ENCODE measurements at places on chromosomes 5 and 9.
A peak's percentile ranks its signal among the peaks of the same experiment; 100 is the strongest.

DNA sequence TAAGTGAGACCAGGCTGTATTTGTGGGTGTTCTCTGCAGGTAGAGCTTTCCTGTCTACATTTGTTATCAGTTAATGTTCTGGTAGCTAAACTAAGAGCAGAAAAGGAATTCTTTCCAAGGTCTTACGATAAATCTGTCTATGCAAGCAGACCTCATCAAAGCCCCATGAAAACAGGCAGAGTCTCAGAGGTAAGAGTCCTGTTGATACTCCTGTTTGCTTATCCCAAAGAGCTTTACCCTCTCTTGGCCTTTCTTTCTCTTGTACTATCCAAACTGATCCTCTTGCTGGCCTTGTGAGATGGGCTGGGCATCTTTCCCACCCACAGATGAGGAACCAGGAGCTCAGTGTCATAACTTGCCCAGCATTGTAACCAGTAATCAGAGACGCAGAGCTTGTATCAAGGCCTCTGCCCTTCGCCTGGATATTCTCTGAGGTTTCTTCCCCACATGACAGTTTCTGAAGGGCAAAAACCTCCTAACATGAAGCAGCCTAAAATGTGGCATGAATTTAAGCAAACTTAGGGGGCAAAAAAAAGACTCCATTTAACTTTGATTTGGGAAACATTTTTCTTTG lies 33.5 kb downstream of the PRKACG start:
- no peak for DNase-seq

- DNase-seq, result peak; percentile 86
Measured at GRCh38 chr5:170273968-170274710, 23.4 kb downstream of the LCP2 start.

DNA sequence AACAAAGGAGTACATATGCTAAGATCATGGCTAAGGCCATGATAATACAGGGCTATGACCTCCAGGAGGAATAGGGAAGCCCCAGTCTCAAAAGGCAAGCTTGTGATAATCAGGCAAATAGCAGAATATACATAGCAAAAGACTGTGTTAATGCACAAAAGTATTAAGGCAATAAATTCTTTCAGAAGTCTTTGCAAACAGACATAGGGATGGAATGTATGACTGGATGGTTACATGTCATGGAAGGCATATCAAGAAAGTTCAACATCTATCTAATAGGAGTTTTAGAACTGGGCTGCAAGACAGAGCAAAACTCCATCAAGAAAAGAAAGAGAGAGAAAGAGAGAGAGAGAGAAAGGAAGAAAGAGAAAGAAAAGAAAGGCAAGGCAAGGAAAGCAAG lies 264.5 kb upstream of the CDH6 start:
- no peak for DNase-seq

- peak; percentile 40 for DNase-seq
Measured at GRCh38 chr5:1959725-1960581, 77.2 kb upstream of the IRX4 start.

DNA sequence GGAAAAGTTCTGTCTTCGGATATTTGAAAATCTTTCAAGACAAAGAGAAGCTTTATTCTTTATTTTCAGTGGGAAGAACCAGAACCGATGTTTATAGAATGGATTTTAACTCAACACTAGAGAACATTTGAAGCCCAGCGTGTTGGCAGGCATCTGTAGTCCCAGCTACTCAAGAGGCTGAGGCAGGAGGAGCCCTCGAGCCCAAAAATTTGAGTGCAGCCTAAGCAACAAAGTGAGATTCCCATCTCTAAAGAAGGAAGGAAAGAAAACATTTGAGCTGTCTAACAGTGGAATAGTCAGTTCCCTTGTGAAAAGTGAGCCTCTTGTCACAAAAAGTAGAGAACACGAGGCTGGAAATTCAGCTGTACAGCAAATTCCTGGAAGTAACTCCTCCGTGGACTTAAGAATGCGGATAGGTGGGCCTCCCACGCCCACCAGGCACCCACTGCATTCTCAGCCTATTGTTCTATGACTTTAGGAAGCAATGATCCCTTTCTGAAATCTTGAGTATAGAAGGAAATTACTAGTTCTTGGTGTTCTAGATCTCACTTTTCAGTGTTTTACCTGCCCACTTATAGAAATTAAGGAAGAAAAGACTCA lies 2.3 kb upstream of the PTPDC1 start:
- DNase-seq, result no peak

- DNase-seq, result peak; percentile 75
Measured at GRCh38 chr5:176152191-176152929, 85.9 kb upstream of the SIMC1 start.

GRCh38 chr9:93958819-93959682 lies 3.9 kb upstream of the BARX1 start:
- no peak for DNase-seq

DNA sequence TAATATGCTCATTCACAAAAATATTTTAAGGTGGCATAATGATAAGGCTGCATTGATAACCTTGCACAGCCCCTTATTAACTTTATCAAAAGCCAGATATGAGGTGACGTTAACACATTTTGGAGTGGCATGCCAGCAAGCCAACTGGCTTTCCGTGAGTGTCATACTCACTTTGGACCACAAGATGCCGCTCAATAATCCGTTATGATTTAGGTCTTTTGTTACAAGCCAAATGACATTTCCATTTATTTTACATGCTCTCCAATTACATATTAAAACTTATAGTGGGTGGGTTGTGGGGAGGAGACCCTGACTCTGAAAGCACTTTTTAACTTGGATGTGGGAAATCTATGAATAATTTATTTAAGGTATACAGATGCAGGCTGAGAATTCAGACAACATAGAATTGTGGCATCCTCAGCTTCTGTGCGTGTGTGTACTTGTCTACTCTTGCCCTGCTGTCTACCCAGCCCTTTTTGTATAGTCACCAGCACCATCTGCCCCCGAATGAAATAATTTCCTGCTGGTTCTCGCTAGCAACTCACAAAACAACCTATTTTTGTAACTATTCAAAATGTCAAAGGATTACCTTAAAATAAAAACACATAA lies 305.1 kb downstream of the PSAT1 start:
- DNase-seq, result no peak

GRCh38 chr5:10788358-10788757 lies 27.3 kb upstream of the DAP start:
- DNase-seq, result no peak

GRCh38 chr9:92564504-92564903 lies 28.7 kb upstream of the ECM2 start:
- DNase-seq, result no peak

GRCh38 chr5:66039701-66040100 lies 104.4 kb upstream of the SREK1 start:
- no peak for DNase-seq

GRCh38 chr5:133953568-133954145 lies 14.8 kb downstream of the C5orf15 start:
- no peak for DNase-seq

- DNase-seq, result no peak
Measured at GRCh38 chr9:14139287-14139686, 174.7 kb downstream of the NFIB start.

DNA sequence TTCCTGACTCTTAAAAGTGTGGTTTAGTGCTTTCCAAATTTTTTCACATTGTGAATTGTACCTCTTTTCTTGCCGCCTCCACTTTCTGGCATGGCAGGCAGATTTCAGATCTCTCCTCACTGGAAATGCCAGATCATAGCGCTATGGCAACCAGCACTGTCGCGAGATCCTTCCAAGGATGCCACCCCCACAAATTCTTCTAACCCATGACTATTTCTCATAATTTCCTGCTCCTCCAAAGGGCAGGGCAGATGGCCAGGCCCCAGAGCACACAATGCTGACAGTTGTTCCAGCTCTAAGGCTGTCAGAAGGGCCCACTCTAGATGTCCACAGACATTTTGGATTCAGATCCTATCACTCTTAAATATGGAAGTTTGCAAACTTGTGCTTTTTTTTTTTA lies 446.2 kb upstream of the RIOK2 start:
- DNase-seq, result peak; percentile 47

DNA sequence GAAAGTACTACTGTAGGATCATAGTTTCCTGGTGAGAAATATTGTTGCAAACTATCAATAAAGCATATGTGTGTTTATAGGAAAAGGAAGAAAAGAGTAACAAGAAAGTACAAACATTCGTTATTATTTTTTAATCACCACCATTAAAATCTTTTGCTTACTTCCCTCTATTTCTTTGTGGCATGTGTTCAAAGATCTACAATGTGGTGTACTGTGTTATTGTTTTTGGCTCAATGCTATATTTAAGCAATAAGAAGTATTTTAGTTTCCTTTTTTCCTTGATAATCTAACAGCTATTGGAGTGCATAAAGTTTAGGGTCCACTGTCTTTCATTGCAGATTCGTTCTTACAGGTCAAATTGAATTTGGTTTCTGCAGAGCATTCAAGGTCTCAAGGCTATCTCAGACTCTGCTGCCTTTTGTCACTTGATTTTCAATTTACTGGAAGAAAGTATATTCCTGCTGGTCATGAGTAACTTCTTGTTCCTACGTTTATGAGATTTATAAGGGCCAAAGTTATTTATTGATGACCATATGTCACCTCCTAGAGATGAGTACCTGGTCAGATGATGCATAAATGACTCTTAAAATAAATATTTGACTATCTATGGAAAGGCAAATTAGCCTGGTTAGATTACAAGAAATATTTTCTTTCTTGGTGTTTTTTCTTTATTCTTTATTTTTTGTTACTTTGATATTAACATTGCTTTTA lies 323.0 kb downstream of the TMEM167A start:
- DNase-seq, result no peak

DNA sequence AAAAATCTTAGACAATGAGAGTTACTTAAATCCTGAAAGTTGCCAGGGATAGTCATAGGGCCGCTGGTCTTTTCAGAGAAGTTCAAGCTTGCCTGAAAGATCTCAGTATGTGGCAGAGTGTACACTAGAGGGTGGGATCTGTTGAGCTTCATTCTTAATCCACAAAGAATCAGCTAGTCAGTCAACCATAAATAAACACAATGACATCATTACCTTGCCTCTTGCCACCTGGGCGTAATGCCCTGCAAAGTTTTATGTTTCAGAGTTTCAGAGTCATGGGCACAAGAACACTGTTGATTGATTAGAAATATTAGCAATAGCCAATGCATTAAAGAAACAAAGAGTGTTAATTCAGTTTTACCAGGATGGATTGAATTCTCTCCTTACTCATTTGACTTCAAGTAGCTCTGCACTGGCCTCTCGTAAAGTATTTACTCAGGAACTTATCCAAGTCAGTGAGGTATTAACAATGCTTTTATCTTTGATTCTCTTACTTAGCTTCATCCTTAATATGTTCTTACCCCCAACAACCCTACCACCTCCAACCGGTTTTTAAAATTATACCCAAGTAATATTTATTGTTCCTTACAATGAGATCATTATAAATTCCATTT lies 14.3 kb upstream of the ANXA1 start:
- no peak for DNase-seq

- DNase-seq, result no peak
Measured at GRCh38 chr9:129756191-129756590, 3.3 kb upstream of the PTGES start.

DNA sequence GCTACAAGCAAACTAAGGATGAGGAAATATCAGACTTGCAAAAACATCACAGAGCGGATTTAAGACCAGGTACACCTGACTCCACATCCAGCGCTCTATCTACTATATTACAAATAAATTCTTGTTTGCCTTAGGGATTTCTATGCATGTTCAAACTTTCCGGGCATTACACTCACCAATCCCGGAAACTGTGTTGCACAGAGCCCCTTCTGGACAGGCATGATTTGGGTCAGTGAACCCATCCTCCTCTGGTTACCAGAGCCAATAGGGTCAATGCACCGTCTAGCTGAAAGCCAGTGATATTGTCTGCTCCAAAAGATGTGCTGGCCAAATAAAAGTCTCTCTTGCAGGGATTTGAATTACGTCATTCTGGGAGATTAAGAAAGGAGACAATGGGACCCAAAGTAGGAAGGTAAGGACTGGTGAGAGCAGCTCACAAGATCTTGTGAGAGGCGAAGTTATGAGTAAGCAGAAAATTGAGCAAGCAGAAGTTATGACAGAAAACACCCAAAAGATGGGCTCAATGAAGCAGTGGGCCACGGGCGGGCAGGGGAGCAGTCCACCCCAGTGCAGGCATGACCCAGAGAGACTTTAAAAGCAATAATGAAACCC lies 155.8 kb upstream of the RAI14 start:
- DNase-seq, result no peak

DNA sequence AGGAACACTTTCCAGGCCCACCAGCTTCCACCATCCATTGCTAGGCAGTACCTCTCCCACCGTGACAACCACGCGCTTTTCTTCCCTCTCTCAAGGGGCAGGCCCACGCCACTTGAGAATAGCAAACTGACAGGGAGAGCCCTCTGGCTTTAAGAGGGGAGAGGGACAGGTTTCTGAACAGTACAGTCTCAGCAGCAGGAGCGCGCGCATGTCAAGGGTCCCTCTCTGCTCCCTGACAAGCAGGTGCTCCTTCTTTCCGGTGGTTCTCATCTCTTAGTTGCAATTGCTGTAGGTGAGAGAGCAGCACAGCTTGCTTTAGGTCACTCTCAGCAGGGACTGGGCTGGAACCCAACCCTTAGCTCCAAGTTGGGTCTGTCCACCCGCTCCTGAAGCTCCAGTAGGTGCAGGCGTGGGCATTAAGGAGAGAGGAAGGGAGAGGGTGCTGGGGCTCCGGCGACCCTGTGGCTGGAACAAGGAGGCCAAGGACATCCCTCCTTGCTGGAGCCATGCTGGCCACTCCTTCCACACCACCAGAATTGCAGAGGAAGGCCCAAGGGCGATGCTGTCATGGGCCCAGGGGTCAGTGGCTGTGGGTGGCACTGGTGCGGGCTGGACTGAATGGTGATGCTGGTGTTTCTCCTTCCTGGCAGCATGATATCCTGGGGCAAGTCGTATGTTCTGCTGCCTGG lies 9.0 kb upstream of the PHF2 start:
- DNase-seq, result peak; percentile 52

- DNase-seq, result no peak
Measured at GRCh38 chr5:102433473-102433872, 65.3 kb downstream of the SLCO6A1 start.

GRCh38 chr5:20536813-20537212 lies 548.8 kb upstream of the CDH18 start:
- DNase-seq, result no peak

- DNase-seq, result no peak
Measured at GRCh38 chr5:52985306-52985705, 3.8 kb upstream of the ITGA2 start.

DNA sequence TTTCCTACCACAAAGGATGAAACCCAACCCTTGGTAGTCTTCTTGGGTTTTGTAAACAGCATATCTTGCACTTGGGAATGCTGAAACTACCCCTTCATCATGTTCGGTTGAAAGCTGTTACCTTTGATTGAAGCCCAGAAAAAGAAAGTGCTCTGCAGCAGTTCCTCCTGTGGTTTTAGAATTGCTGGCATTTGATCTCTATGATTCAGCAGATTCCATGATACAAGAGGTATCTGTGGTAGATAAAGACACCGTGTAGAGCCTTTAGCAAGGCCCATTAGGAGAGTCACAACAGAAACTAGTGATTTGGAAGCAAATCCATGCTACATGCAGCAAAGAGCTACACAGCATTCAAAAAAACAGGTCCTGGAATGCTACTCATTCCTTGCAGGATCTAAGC lies 557.0 kb downstream of the TLE1 start:
- DNase-seq, result no peak

DNA sequence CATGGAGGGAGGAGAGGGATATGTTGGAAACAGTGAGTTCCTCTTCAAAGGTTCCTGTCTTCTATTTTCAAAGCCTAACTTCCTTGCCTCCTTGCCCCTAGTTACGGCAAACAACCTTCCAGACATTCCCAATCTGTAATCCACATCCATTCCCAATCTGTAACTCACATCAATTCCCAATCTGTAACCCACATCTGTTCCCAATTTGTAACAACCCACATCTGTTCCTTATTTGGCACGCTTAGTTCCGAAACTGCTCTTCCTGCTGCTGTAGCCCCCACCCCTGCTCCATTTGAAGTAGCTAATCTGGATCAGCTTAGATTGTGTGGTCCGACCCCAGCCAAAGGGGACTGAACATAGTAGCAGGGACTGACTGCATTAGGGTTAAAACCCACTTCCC lies 23.9 kb upstream of the IDNK start:
- no peak for DNase-seq
